ENCODE measurements at places on chromosomes 2 and 18. TPM values are rescaled to one million over a fixed set of nuclear protein-coding genes. Genes with fewer than 3 reads are reported as not detected.

Gene NOSTRIN
- total RNA-seq = 8.9 TPM

Gene NLRC4
- total RNA-seq = 0.43 TPM

Gene CD8B2
- not detected for total RNA-seq

Gene VAPA
- 232 TPM for total RNA-seq

Gene CABYR
- total RNA-seq = 0.59 TPM

Gene FAM124B
- total RNA-seq = 1.9 TPM

Gene GPR45
- not detected for total RNA-seq

Gene KANSL1L
- total RNA-seq = 25.9 TPM

Gene MYCN
- total RNA-seq = 0.43 TPM

Gene ECEL1
- 0.27 TPM for total RNA-seq

Gene ANTXR1
- 38.1 TPM for total RNA-seq

Gene ST6GAL2
- 0.38 TPM for total RNA-seq

Gene QPCT
- total RNA-seq = 5.2 TPM

Gene AP1S3
- total RNA-seq = 0.19 TPM

Gene GTF2A1L
- total RNA-seq = 0.75 TPM

Gene BCS1L
- total RNA-seq = 36.1 TPM

Gene CHAC2
- 1.4 TPM for total RNA-seq

Gene HOXD3
- total RNA-seq = 1.0 TPM

Gene CASP8
- total RNA-seq = 4.5 TPM

Gene NMUR1
- 0.22 TPM for total RNA-seq

Gene TXNL4A
- total RNA-seq = 96.5 TPM

Gene GIGYF2
- total RNA-seq = 62.5 TPM

Gene CAPN14
- total RNA-seq = 0.16 TPM

Gene SLC5A7
- not detected for total RNA-seq

Gene SP5
- total RNA-seq = 0.92 TPM
